Activated CD8-positive, alpha-beta memory T cell treated with anti-CD3 and anti-CD28 coated beads for 48 hours (primary cell): ENCODE measurements at places on chromosomes 11 and 22.

GRCh38 chr11:124454552-124454951 is 9.1 kb upstream of the OR8B8 start:
- no peak for DNase-seq

DNA sequence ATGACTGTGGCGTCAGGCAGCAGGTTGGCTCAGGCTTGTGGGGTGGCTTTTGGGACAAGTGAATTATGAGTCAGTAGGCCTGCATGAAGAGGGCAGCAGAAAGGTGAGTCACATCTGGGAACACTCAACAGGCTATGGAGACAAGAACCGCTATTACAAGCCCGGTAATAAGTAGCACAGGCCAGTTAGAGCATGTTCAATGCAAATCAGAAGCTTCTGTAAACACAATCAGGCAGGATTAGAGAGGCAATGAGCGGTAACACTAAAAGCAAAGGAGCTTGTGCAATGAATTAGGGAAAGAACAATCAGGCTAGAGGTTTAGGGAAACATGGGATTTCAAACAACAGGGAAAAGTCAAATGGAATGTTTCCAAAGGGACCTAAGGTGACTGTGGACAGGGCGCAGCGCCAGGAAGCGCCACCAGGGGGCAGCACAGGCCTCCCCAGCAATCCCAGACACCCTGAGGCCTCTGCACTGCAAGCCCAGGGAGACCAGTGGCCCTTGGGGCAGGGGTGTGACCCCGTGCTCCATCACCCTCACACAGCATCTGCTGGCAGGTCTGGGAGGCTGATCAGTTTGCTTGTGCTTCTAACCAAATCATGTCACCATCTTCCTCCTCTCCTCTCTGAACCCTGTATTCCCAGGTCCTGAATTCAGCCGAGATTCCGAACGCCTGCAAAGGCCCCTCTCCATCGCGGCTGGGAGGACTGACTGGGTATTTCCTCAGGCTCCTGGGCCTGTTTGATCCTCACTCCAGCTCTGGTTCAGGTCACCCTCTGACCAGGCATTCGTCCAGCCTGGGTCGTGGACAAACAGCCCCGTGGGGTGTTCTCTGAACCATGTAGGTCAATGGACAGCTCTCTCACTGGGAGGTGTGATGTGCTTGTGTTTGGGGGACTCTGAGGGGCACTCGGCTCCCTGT is 50.0 kb downstream of the C11orf58 start:
- peak; percentile 55 for DNase-seq

GRCh38 chr22:19110064-19110458 is 12.2 kb downstream of the DGCR2 start:
- DNase-seq = no peak

DNA sequence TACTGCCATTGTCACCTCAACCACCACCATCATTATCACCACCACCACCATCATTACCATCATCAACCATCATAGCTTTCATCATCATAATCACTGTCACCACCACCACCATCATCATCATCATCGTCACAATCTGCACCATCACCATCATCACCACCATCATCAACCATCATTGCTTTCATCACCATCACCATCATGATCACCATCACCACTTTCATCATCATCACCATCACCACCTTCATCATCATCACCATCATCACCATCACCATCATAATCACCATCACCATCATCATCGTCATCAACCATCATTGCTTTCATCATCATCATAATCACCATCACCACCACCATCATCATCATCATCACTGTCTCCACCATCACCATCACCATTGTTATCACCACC is 8.7 kb upstream of the OSBPL5 start:
- no peak for DNase-seq
